ENCODE measurements at places on chromosomes 16 and 17.

- peak; percentile 44 for DNase-seq
Observed at GRCh38 chr17:77834170-77835115, 124.1 kb upstream of the TNRC6C start.

- peak; percentile 99 for DNase-seq
Observed at GRCh38 chr17:40100669-40101366, 429 bp upstream of the NR1D1 start.

GRCh38 chr16:3832668-3833067, 47.8 kb downstream of the CREBBP start:
- no peak for DNase-seq

DNA sequence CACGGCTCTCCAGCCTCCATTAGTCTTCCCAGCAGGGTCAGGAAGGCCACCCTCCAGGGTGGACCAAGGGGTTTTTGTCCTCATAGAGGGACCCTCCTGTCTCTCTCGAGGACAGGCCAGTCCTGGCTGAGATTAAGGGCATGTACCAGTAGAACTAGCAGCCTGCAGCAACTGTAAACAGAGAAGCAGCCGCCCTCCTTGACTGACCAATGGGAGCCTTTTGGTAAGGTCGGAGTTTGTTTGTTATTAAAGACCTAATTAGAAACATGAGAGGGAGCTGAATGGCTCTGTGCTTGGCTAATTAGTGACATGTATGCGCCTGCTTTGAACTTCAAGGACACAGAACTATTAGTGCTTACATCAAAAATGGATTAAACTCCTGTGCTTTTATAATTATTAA, 80.0 kb downstream of the CCDC182 start:
- no peak for DNase-seq

DNA sequence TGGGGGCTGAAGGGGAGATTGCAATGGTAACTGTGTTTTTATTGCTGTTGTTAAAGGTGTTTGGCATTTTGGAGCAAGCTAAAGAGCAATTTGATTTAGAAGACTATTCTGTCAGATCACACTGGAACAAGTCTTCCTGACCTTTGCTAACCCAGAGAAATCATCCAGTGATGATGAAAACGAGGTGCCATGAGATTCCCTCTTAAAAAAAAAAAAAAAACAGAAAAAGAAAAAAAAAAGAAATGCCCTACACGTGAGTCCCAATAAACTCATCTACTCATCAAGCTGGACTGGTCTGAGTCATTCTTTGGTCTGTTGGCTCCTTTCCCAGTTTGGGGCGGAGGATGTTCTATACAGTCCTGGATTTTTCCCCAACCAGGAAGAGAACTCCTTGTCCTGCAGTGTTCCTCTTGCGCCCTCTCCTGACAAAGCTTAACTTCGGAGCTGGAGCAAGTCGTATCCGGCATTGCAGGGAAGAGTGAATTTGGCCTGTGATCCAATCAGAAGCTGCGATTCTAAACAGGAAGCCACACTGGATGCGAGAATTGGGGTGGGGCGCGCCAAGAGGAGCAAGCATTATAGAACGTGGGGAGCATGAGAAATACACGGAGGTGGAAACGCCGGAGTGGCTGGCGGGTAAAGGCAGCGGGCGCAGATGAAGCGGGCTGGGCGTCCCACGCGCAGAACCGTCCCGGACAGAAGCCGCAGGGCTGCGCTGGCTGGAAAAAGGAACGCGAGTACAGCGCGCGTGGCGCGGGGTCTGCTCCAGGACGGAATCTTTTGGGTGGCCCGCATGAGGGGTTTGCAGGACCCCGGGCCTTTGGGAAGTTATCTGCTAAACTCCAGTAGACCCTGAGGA, 22.4 kb upstream of the CRYM start:
- DNase-seq = peak; percentile 92

GRCh38 chr17:31688701-31689100, 170.3 kb downstream of the COPRS start:
- DNase-seq = no peak

- no peak for DNase-seq
Observed at GRCh38 chr17:13353590-13353989, 248.1 kb downstream of the HS3ST3A1 start.

GRCh38 chr17:16407911-16408588, 7.3 kb upstream of the TRPV2 start:
- no peak for DNase-seq

DNA sequence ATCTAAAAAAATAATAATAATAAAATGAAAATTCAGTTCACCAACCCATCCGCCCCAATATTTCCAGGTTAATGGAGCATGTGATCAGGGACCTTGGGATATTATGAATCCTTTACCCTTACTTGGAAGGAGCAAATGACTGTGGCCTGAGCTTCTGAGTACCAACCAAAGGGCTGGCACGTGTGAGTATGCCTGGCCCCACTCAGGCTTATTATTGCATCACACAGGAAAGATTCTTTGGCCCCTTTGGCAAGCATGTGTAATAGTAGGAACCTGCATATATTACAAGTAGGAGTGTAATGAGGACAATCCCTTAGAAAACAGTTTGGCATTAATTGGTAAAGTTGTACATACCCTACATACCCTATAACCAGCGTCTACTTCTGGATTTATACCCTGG, 7.2 kb upstream of the C17orf78 start:
- DNase-seq = no peak

GRCh38 chr17:57541472-57542394, 203.4 kb downstream of the CCDC182 start:
- DNase-seq = no peak

DNA sequence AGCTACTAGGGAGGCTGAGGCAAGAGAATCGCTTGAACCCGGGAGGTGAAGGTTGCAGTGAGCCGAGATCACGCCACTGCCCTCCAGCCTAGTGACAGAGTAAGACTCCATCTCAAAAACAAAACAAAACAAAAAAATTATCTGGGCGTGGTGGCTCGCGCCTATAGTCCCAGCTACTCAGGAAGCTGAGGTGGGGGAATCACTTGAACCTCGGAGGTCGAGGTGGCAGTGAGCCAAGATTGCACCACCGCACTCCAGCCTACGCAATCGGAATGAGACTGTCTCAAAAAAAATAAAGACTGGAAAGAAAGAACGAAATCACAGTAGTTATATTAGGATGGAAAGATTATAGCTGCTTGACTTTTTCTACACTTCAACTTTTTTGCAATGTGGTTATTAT, 18.9 kb downstream of the COG1 start:
- DNase-seq = no peak

DNA sequence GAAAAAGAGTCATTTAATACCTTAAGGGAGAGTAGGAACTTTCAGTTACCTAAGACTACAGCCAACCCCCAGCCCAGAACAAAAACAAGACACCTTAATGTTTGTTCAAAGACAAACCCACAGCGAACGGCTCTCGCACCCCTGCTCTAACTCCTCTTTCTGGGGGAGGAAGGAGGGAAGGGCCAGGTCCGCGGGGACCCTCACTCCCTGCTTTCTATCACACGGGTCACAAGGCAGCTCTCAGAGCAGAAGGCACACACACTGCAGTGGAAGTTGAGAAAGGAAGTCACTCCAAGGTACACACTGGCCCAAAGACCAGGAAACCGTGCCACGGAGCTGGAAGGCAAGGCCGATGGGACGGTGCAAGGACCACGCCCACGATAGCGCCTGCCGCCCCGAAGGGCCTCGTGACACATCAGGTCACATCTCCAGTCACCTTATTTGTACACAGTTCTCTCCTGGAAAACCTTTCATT, 10.0 kb downstream of the LITAFD start:
- no peak for DNase-seq

DNA sequence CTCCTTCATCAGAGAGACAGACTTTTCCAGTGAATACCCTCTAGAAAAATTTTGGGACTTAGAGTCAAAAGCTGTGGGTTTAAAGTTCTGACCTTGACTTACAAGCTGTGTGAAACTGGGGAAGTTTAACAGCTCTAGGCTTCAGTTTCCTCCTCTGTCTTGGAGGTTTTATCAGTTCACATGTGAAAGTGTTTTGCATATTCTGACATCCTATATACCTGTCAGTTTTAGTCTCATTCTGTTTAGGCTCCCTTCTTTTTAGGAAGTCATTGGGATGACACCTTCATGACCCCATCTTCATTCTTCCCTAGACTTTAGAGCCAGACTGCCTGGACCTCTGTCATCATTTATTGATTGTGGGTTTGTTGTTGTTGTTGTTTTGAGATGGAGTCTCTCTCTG, 44.4 kb downstream of the YPEL2 start:
- DNase-seq = no peak

DNA sequence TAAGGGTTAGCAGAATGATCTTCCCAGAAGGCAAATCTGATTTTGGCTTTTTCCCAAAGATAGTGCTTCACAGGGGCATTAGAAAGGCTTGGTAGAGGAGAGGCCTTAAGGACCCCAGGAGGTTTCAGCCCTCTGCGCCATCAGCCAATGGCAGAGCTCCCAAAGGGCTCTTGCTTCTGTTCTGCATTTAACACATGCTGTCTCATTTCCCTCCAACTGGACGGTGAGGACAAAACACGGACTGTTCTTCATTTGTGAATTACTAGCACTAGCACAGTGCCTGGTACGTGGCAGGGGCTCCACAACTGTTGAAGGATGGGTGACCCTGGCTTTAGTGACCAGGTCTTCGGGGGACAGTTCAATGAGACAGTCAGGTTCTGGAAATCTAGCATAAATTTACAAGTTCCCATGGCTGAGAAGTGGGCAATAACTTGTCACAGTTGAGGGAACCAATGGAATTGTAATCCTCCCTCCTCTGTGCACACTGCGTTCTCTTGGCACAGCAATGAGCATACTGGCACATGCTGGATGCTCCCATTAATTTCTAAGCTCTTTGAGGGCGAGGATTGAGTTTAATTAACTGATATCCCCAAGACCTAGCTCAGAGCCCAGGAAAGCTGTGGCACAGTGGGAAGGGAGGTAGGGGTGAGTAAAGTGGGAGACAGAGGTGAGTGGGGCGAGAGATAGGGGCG, 45.4 kb downstream of the COG7 start:
- no peak for DNase-seq

DNA sequence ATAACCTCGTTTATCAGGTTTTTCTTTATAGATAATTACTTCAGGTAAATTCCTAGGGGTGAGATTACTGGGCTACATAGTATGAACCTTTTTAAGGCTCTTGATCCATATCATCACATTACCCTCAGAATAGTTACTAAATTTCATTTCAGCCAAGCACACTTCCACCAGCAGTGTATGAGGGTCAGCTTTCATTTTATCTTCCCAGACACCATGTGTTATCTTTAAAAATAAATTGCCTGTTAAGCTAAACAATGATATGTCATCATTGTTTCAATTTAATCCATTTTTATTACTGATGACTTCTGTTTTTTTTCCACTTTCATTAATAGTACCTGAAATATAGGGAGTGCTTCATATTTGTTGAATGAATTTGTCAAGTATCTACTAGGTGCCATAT, 33.4 kb downstream of the PRKCA start:
- no peak for DNase-seq

DNA sequence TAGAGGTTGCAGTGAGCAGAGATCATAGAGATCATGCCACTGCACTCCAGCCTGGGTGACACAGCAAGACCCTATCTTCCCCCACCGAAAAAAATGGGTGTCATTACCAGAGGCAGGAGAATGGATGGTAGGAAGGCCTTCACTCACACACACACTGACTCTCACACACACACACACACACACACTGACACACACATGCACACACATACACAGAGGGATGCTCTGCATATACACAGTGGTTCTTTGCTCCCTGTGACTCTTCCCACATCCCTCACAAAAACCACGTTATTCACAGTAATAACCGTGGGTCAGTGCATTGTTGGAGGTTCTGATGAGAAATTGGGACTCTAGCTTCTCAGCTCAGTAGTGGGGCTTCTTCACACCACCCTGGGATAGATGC, 300.2 kb upstream of the N4BP1 start:
- DNase-seq = no peak

- DNase-seq = no peak
Observed at GRCh38 chr16:53821957-53822625, 118.1 kb downstream of the FTO start.

DNA sequence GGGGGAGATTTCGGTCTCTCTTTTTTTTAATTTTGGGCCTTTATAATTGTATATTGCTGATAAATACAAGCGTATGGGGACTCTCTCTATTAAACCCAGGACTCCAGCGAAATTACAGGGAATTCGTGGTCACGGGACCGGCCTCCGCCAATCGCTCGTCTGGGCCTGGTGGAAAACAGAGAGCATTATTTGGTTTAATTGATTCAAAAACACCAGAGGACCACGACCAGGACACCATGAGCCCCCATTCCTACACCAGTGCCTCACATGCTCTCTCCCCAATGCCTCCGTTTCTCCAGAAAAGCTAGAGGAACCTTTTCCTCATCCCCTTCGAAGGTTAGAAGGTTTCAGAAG, at the start of gene HOXB2:
Gene HOXB2 (minus strand): TSS at position 88 of the 354 bp plus-strand sequence. CDS start 198 bp downstream, outside the sequence.
- no peak for DNase-seq

- no peak for DNase-seq
Observed at GRCh38 chr16:2499890-2500429, 13.8 kb upstream of the ATP6V0C start.

DNA sequence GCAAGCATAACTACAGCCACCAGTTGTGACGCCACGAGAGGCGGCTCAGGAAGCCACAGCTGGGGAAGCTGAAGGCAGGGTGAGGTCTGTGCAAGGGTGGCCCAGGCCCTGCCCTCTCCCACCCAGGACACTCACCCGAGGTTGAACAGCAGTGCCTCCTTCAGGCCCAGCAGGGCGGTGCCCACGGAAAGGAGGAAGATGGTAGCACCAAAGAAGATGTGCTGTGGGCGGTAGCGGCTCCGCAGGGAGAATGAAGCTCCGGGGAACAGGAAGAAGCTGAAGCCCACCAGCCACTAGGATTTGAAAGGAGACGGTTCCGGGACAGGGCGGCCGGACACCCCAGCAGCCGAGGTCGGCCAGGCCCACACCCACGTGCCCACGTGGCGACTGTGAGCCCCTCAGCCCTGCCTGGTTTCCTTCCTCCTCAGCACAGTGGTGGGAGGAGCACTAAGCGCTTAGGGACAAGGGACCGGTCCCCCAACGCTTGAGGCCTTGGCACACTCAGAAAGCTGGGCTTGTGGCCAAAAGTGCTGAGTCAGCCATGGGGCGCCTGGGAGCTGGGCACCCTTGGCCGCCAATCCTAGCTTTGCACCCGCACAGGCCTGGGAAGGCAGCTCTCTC, 11.0 kb downstream of the CYB561 start:
- peak; percentile 90 for DNase-seq

DNA sequence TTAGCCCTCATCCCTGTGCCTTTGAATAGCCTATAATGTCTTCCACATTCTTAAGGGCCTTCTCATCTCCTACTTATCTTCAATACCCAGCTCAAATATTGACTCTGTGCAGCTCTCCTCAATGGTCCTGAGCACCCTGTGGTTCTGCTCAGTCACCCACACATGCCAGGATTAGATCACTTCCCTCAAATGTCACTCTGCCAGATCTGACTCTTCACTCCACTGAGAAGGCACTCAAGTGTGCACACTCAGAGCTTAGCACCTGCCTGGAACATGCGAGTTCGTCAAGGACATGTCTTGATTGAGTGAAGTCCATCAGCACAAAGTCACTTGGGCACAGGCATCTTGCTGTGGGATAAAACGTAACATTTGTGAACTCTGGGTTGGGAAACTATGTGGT, 404.8 kb downstream of the CDH13 start:
- no peak for DNase-seq

- DNase-seq = peak; percentile 98
Observed at GRCh38 chr16:81645266-81645694, 133.8 kb upstream of the PLCG2 start.

GRCh38 chr16:53893731-53894435, 189.9 kb downstream of the FTO start:
- peak; percentile 13 for DNase-seq

Measured in pancreas (tissue), 10 donors.